ENCODE measurements at places on chromosomes 3 and 15.

DNA sequence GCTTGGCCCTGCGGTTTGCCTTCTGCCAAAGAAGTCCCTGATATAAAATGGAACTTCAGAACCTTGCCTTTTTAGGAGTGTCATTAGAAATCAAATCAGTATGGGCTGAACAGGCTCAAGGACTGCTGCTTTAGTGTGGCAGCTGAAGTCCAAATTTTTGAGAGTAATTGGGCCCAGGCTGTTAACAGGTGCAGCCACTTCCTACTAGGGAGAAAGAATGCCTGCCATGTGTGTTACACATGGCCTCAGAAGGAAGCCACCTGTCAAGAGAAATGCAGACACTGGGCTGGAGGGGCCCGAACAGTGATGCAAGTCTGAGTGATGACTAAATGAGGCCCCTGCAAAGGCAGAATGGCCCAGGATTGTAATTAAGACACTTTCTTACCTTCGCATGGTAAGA, 786.7 kb upstream of the CFAP20DC start:
- no peak for DNase-seq

- no peak for DNase-seq
Measured at GRCh38 chr3:105388176-105388575, 21.5 kb downstream of the ALCAM start.

DNA sequence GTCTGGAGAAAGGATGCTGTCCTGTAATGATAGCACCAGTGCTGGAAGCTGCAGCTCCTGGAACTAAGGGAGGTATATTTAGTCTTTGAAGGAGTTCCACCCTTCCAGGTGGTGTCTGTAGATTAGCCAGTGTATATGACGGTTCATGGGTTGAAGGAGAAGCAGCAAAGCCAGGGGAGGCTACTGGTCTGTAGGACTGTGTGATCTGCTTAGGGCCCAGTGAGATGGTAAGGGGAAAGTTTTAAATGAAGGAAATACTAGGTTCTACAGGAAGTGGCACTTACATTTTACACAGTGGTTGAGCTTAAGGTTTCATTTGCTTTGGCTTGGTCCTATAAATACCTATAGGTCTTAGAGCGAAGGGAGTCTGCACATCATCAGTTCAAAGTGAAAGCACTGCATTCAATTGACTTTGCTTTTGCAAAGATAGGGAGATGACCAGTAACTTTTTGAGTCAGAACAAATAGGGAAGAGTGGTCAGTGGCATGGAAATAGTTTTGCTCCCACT, 5.6 kb downstream of the SLC25A38 start:
- DNase-seq = no peak

DNA sequence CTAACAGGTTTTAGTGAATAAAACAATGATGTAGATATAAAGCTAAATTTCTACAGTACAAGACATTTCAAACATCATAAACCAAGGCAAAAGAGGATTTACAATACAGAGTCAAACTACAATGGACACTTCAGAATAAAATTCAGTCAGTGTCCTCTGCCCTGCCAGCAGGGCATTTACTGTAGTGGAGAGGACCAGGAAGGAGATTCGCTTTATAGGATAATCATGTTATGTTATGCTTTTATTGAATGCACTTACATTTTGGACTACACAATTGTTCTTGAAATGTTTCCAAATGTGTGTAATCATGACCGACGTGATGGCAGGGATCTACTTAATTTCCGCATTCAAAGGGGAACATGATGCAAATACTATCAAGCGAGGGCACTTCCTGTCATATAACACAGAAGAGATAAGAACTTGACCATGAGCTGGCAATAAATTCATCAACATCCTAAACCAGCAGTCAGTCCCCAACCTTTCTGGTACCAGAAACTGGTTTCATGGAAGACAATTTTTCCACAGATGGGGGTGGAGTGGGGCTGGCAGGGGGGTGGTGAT, 925.6 kb downstream of the FHIT start:
- DNase-seq = no peak

- DNase-seq = no peak
Measured at GRCh38 chr15:22955544-22956119, 24.5 kb downstream of the CYFIP1 start.

DNA sequence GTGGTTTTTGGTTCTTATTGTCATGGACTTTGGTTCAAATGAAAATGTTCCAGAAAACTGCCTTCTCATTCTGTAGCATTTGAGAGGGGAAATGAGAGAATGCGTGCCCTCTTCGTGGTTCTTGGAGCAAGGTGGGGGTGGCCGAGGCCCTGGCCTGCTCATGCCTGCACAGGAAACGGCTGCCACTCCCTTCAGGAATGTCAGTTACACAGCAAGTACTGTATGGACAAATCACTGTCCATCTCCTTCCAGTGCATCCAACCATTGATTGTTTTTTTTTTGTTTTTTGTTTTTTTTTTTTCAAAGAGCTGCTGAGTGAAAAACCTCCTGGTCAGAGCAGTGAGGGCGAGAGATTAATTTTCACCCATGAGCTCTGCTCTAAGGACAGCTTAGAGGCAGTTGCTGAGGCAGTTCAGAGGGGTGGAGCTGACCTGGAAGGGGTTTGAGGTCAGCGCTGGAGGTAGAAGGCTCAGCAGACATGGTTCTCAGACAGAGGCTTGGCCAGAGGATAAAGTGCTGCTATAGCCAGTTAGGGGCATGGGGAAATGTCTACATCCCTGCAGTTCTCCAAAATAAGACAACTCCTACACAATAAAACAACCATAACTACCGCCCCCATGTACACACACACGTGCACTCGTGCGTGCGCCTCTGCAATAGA, 20.2 kb upstream of the KIF23 start:
- DNase-seq = no peak

DNA sequence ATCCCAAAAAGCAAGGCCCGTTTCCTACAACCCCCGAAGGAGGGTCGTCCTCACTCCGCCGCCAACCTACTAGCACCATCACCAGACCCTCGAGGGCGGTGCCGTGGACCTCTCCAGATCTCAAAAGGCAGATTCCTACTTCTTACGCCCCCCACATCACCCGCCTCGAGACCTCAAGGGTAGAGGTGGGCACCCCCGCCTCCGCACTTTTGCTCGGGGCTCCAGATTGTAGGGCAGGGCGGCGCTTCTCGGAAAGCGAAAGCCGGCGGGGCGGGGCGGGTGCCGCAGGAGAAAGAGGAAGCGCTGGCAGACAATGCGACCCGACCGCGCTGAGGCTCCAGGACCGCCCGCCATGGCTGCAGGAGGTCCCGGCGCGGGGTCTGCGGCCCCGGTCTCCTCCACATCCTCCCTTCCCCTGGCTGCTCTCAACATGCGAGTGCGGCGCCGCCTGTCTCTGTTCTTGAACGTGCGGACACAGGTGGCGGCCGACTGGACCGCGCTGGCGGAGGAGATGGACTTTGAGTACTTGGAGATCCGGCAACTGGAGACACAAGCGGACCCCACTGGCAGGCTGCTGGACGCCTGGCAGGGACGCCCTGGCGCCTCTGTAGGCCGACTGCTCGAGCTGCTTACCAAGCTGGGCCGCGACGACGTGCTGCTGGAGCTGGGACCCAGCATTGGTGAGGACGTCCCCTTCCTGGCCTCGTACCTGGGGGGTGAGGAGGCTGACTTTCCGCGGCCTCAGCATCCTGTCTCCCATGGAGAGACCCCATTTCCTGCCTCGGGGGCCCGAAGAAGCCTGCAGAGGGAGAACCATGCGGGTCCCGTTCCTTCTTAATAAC, at the start of gene MYD88:
TSS of gene MYD88 (plus strand) at position 313 of the 842 bp plus-strand sequence. CDS start at position 353, 40 bp downstream.
- no peak for DNase-seq

GRCh38 chr3:153783106-153783505, 338.1 kb upstream of the ARHGEF26 start:
- DNase-seq = no peak

GRCh38 chr3:182469086-182469485, 324.2 kb upstream of the ATP11B start:
- no peak for DNase-seq

GRCh38 chr15:35166730-35167359, 81.8 kb upstream of the NANOGP8 start:
- no peak for DNase-seq

- no peak for DNase-seq
Measured at GRCh38 chr15:74402873-74403587, 30.7 kb downstream of the SEMA7A start.

DNA sequence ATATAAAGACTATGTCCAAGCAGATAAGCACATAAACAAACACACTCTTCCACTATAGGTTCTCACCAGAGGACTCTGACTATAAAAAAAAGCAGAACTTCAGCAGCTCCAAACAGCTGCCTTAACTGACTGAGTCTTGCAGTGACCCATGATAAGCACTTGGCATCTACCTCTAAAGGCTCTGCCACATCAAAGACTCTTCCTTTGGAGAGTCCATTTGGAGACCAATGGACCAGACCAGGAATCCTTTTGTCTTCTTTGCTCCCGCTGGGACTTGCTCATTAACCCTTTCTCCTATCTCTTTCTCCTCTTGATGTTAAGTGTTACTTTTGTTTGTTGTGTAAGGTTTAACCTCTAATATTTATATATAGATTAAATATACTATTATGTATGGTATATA, 424.1 kb downstream of the RSL24D1 start:
- DNase-seq = no peak

DNA sequence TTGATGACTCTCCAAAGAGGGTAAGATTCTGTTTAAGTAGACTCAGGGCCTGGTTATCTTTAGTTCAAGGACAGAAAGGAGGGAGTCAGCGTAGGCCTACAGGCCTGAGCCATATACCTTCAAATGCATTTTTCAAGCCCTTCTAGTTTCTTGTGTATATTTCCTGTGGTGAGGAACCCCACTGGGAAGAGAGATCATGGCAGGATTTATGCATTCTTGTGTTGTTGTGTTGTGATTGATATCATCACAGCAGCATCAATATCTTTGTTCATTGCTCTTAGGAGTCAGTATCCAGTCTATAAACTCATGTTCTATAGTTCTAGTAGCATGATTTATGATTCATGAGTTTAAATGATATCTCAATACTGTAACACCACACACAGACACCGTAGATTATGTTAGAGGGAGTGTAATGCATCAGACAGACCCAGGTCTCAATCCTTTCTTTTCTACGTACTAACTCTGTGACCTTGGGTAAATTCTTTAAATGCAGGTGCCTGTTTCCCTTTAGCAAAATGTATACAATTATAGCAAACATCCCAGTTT, 427.5 kb downstream of the PDCD6IP start:
- DNase-seq = no peak

- DNase-seq = peak; percentile 64
Measured at GRCh38 chr3:117688583-117688982, 979.0 kb downstream of the TUSC7 start.

GRCh38 chr3:148932972-148933371, 58.4 kb upstream of the GYG1 start:
- no peak for DNase-seq

DNA sequence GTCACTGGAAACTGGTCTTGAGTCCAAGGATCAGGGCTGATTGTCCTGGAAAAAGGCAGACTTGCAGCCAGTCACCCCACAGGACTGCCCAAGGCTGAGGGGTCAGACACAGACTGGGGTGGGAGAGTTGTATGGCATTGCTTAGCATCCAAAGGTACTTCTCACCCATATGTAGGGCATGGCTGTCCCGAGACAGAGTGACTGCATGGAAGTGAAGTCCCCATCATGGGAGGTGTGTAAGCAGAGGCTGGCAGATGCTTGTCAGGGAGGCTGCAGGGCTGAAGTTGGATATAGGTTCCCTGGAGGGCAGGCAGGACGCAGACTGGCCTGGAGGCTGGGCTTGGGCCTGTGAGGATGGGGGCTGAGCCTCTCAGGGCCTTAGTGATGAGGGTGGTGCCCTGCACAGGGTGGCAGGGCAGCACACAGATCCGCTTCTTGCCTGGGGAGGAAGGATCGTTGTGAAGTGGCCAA, 31.1 kb downstream of the PSTPIP1 start:
- no peak for DNase-seq

DNA sequence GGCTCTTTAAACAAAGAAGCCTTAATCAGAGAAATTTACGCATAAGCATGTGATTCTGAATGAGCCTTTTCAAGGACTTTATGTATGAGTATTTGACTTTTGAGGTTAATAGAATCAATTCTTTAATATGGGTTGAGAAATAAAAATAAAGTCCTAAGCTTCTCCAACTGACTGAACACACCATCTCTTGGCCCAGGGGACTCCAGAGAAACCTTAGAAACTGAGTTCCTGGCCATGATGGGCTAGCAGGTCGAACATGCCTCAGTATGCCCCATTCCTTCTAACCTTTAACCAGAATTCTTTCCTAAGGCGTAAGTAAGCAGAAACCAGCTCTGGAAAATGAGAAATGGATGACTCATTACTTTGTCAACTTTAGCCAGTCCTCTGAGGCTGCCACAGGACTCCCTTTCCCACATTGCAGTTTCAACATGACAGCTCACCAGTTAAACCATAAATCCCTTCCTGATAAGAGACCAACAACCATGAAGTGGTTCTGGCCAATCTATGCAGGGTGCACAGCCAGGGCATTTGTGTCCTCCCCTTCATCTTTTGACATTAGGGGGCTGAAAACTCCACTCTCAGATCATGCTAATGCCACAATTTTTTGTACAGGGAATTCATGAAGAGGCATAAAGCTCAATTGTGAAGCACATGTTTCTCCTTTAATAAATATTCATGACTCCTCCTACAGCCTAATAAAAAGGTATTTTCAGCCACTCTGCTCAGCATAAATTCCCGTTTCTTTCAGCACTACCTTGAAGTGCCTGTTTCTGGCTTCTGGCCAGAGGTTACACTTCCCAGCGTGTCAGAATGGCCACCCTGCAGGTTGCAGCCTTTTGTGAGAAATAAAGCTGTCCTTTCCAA, 33.3 kb downstream of the TM4SF18 start:
- no peak for DNase-seq

- DNase-seq = no peak
Measured at GRCh38 chr3:72974956-72975355, 21.7 kb upstream of the PPP4R2 start.

- DNase-seq = no peak
Measured at GRCh38 chr3:101542957-101543356, 18.7 kb upstream of the TRMT10C start.

- no peak for DNase-seq
Measured at GRCh38 chr3:189689625-189690024, 58.4 kb downstream of the TP63 start.

DNA sequence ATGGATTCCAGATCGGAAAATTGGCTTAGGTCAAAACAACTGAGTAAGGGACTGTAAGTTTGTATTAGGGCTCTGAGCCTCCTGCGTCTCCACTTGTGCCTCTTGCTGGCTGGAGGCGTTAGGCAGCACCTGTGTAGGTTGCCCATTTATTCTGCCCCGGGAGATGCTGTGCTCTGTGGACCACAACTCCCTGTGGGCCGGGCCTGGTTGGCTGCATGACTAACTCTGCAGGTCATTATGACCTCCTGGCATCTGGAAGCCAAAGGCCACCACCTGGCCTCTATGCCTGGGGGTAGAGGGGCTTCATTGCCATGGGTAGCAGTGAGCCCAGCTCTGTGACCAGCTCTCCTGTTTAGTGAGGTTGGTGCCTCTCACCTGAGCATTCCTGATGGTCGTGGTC, 36.0 kb upstream of the BDH1 start:
- no peak for DNase-seq

GRCh38 chr15:98035577-98036010, 75.1 kb downstream of the ARRDC4 start:
- no peak for DNase-seq

GRCh38 chr3:107772016-107772415, 249.3 kb downstream of the BBX start:
- DNase-seq = no peak
